ENCODE measurements at places on chromosomes 1 and 21.
A peak's percentile ranks its signal among the peaks of the same experiment; 100 is the strongest.

DNA sequence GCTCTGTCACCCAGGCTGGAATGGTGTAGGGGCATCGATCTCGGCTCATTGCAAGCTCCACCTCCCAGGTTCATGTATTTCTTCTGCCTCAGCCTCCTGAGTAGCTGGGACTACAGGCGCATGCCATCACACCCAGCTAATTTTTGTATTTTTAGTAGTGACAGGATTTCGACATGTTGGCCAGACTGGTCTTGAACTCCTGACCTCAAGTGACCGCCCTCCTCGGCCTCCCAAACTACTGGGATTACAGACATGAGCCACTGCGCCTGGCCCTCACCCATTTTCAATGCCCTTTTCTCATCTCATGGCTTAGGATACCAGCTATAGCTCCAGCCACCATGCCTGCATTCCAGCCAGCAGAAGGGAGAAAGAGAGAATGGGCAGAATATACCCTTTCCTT is 12.9 kb upstream of the SOX13 start:
- no peak for DNase-seq

- DNase-seq, result no peak
These were observed 30.3 kb upstream of the PEX10 start for GRCh38 chr1:2442661-2443060.

DNA sequence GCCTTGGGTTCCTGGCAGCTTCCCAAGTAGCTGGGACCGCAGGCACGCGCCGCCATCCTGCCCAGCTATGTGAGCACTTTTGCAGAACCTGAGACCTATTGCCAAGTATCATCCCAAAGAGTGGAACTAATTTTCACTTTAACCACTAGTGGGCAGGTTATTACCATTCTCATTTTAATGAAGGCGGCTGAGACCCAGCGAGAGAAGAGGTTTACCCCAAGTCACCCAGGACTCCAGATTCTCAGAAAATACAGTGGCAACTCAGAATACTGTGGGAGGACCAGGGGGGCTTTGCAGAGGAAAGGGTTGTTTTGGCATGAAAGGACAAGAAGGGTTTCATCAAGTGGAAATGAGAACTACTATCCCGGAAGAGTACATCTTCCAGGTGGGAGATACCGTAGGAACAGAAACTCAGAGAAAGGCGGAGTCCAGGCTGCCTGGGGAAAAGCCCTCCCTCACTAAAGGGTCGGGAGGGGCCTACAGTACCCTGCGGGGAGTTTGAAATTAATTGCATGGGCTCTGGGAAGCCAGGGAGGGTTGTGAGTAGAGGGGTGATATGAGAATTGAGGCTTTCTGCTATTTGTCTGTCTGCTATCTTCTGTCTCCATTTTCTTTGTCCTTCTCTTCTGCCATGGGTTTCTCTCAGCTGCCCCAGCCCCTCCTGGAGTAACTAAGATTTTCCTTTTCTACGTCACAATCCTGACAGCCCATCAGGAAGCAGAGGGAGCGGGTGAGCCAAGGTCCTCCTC is 7.2 kb upstream of the SEMA4A start:
- peak; percentile 70 for DNase-seq

DNA sequence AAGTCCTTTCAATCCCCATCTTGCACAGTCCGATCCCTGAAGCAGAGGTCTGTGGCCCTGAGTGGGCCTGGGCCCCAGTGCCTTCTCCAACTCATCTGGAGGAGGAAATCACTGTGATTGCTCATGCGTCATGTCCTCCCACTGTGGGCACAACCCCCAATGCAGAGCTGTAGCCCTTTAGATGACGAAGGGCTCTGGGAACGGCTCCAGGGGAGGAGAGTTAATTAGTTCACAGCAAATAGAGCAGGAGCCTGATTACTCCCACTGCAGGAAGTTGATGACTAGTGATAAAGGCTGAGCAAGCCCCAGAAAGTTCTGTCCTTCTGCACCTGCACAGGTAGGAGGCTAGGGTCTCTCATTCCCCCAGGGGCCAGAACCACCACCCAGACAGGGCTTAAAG is 111.5 kb downstream of the CCDC185 start:
- no peak for DNase-seq

GRCh38 chr1:19273106-19273843 is 15.3 kb downstream of the AKR7A3 start:
- DNase-seq, result no peak

DNA sequence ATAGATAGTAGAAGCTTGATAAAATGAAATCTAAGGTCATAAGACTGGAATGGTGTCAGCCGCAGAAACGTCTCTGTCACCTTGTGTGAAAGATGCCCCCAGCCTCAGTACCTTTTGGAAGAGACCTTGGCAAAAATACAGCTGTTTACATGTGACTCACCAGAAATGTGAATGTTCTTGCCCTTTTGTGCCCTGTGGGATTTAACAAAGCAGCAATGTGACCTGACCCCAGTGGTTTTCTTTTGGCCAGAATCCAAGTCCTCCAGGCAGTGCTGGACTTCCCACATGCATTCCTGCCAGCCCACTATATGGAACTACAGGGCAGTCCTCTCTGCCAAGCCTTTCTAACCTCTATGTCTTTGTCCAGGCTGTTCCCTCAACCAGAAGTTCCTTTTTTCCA is 27.2 kb upstream of the LRRC8C start:
- no peak for DNase-seq

DNA sequence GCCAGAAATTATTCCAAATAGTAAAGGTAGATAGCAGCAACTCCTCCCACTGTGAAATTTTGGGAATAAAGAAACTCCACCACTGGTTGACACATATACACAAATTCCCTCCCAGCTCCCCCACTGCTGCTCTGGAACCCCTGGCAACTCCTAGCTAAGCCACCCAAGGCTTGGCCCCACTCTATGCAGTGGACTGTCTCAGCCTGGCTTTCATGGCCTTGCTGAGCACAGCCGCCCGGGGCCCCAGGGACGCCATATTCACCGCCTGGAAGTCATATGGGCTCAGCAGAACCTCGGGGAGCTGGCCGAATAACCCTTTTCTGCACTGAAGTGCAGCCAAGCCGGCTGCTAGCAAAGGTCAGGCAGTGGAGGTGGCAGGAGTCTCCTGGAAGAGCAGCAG is 15.4 kb upstream of the RBM34 start:
- DNase-seq, result no peak

GRCh38 chr1:196516373-196516772 is 91.9 kb downstream of the KCNT2 start:
- no peak for DNase-seq

DNA sequence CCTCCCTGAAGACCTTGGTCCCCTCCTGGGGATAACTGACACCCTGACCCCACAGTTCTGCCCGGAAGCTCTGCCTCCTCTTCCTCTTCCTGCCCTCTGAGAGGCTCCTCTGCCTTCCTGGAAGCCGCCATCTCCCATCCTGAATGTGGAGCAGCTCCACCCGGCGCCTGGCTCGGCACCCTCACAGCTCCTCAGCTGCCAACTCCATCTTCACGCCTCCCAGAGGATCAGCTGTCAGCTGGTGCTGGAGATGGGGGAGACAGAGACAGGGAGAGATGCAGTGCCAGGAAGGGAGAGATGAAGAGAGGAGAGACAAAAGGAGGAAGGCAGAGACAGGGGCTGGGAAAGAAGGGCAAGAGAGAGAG is 210.4 kb upstream of the CSF3R start:
- no peak for DNase-seq

- DNase-seq, result no peak
These were observed 5.5 kb upstream of the IGFN1 start for GRCh38 chr1:201185123-201185453.

- no peak for DNase-seq
These were observed 481.1 kb upstream of the PTBP2 start for GRCh38 chr1:96240438-96240837.

GRCh38 chr21:41071258-41072171 is 96.4 kb upstream of the BACE2 start:
- no peak for DNase-seq

DNA sequence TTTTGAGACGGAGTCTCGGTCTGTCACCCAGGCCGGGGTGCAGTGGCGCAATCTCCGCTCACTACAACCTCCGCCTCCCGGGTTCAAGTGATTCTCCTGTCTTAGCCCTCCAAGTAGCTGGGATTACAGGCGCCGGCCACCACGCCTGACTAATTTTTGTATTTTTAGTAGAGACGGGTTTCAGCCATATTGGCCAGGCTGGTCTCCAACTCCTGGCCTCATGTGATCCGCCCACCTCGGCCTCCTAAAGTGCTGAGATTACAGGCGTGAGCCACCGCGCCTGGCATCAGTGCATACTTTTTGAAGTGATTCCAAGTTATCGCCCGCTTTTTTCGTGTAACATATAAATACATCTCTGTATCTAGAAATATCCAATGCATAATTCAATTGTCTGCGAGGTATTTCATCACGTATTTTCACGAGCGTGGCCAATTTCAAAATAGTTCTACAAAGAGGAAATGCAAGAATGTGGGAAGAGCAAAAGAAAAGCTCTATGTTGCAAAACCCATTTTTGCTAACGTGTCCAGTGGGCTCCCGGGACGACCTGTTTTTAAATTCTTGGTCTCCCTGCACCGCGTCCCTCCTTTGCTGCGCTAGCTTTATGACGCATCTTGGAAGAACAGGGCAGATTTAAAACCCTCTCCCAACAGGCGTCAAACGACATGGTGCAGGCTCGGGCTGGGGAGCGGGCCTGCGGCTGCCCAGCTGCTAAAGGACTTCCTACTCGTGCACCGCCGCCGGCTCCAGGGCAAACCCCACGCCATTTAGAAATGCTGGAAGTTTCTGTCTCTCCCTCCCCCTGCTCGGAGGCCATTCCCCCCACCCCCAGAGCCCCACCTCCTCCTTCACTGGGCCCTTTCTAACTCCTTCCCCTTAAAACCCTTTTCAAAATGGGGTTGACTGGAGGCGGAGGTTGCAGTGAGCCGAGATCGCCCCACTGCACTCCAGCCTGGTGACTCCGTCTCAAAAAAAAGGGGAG is 923 bp upstream of the IFNGR2 start:
- peak; percentile 56 for DNase-seq

- no peak for DNase-seq
These were observed 43.0 kb upstream of the RAP1A start for GRCh38 chr1:111576547-111576946.

Data from retina (tissue), 1 donor.